ENCODE measurements at places on chromosomes 7 and 10.

DNA sequence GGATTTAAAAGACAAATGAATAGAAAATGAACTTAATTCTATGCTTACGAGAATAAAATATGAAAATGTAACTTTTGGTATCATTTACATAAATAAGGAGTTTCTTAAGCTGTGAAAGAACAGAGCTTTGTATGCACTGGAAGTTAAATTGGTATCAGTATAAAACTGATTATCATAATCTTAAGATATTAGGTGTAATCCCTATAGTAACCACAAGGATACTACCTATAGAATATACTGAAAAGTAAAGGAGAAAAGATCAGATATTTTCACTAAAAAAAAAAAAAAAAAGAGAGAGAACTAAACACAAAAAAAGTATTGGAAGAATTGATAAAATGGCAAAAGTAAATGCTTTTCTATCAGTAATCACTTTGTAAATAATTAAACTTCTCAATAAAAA, 100.1 kb downstream of the TWIST1 start:
- DNase-seq, result no peak

- no peak for DNase-seq
Observed at GRCh38 chr10:1188558-1189135, 132.5 kb downstream of the WDR37 start.

DNA sequence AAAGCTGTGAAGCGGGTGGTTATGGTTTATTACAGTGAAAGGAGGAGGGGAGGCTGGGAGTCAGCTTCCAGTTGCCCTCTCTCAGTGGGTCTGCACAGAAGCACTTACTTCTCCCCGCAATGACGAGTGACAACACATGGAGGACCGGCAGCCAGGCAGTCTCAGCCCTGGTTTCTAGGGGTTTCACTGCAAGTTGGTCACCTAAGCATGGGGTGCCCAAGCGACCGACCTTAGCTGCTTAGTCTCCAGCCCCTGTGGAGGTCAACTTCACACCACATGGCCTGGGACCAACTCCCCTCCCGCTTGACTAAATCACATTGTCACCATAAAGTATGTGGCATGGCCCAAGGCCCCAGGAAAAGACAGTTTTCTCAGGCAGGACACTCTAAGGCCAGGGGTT, 99.9 kb upstream of the ZNF32 start:
- no peak for DNase-seq

DNA sequence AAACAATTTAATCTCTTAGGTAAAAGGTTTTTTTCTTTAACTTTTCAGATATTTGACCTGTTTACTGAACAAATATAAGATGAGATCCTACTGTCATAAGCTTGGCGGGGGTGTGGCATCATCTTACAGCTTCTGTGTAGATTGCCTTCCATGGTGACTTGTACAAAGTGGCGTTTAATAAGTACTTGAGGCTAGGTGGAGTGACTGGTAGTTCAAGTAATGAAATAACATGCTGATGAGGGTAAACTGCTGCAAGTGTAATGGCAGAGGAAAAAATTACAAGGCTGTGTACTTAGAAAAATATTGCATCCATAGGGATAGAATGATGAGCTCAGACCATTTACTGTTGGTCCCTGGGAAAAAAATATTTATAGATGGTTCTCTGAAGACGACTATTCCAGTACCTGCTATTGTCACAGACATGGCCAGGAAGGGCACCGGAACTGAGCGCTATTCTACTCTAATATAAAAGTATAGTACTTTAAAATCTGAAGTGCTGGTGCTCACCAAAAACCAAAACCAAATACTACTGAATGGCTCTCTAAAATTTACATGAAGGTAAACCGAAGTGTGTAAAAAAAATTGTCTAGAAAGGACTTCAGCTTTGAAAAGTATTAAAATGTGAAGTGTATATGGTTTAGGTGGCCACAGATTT, 42.4 kb downstream of the DNAH11 start:
- no peak for DNase-seq

- DNase-seq, result no peak
Observed at GRCh38 chr7:8160779-8161345, 101.1 kb downstream of the ICA1 start.

GRCh38 chr7:22586786-22587140, 86.8 kb upstream of the STEAP1B start:
- DNase-seq, result no peak

GRCh38 chr10:65394502-65395297, 1531.1 kb upstream of the LRRTM3 start:
- no peak for DNase-seq

DNA sequence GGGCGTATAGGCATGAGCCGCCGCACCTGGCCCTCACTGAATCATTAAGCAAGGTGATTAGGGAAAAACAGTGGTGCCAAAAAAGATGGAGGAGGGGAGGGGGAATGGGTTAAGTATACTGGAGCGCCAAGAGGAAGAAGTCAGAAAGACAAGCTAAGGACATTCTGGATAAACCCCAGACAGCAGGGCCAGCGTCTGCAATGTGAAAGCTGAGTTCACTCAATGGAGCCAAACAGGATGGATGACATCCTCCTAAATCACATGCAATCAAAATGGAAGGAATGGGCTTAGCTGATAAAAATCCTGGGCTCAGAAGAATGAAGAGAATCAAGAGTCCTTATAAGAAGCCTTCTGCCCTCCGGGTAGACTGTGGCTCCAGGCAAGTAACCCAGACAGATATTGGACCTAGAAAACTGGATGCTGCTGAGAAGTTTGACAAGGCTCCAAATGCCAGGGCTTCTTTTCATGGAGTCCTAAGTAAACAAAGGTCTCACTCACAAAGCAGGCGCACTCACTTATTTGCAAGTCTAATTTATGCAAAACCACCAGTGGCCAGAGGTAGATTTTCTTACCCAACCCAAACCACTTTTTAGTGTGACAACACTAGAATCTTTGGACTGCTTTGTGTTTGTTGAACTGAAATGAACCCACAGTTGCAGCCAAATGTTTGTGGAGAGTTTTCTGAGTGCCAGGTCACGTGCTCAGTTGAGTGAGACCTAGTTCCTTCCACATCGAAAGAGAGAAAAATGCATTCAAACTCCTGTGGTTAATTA, 519.1 kb upstream of the AUTS2 start:
- no peak for DNase-seq

DNA sequence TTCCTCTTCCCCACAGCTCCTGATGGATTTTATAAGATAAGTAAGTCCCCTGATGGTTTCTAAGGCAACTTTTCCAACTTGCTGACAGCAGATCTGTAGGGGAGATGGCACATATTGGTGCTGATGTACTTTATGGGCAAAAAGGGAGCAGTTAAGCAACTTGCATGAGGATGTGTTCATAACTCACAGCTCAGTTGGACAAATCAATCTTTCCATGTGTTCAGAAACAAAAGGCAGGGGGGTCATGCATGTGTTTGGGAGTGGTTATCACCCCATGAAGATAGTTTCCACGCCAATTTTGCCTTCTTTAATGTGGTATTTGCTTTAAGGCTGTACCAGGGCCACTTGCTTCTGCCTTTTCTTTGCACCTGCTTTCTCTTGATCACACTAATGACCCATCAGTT, 6.1 kb downstream of the RBM20 start:
- no peak for DNase-seq

- DNase-seq, result no peak
Observed at GRCh38 chr7:69839782-69840181, 241.5 kb downstream of the AUTS2 start.

- no peak for DNase-seq
Observed at GRCh38 chr10:48453451-48454301, 147.2 kb downstream of the MAPK8 start.

DNA sequence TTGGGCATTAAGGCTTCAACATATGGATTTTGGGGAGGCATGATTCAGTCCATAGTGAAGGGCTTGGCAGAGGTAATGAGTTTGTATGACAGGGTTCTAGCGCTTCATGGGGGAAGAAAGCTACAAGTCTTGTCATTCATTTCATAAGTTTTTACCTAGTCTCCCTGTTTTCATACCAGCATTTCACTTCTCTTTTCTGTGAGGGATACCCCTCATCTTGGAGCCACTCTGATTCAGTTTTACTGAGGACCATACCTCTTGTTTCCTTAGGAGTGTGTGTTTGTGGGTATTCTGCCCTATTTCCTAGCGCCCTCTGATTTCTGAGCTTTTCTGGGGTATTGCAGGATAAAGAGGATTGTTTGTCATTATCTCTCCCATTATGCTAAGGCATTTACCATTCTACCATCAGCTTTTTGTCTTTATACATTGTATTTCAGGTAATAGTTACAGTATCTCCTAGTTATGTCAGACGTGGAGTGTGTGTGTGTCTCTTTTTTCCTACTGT, 6.8 kb downstream of the RSBN1L start:
- no peak for DNase-seq

- no peak for DNase-seq
Observed at GRCh38 chr7:134287916-134288659, 28.6 kb downstream of the SLC35B4 start.

GRCh38 chr10:43395571-43396060, 13.4 kb downstream of the HNRNPF start:
- no peak for DNase-seq

GRCh38 chr10:52378124-52378523, 64.0 kb downstream of the DKK1 start:
- no peak for DNase-seq

GRCh38 chr10:12499076-12499986, 150.0 kb downstream of the CAMK1D start:
- DNase-seq, result no peak

DNA sequence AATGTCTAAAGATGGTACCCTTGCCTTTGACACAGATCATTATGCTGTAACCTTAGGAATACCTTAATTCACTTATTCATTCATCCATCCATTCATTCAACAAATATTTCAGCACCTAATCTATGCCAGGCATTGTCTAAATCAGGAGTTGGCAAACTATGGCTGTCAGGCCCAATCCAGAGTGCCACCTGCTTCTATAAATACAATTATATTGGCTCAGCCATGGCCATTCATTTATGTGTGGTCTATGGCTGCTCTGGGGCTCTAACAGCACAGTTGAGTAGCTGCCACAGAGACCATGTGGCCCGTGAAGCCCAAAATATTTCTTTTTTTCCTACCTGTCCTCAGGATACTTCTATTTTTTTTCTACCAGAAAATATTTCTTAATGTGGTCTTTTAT, 6.0 kb upstream of the ITPRIP start:
- no peak for DNase-seq

DNA sequence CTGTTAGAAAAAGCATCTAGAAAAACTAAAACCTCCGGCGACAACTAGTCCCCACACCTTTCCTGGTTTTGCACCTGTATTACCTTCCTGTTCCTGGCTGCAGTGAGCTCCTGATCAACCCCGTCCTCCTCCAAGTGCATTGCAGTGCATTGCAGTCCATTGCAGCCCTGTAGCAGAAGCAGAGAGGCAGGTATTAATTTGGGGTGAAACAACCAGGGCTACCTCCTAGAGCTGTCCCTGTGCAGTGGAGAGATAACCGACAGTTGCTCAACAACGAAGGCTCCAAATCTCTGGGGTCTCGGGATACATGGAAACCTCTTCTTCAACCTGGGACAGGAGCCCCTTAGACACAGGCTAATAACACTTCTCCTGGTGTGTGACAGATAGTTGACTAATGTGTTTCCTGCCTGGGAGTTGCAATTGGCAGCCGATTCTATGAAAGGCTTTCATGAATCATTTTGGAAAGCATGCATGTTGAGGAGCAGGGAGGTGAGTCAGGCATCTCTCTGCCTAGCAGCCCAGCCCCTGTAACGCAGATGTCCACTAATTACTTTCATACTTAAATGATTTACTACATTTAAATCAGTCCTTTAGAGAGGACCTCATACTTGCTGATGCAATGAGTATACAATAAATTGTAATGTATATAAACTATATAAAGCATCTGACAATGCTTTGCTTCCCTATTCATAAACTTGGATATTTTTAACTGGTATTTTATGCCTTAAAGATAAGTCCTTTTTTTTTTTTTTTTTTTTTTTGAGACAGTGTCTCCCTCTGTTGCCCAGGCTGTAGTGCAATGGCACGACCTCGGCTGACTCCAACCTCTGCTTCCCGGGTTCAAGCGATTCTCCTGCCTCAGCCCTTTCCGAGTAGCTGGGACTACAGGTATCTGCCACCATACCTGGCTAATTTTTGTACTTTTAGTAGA, 59.0 kb downstream of the PRR15 start:
- peak; percentile 88 for DNase-seq

DNA sequence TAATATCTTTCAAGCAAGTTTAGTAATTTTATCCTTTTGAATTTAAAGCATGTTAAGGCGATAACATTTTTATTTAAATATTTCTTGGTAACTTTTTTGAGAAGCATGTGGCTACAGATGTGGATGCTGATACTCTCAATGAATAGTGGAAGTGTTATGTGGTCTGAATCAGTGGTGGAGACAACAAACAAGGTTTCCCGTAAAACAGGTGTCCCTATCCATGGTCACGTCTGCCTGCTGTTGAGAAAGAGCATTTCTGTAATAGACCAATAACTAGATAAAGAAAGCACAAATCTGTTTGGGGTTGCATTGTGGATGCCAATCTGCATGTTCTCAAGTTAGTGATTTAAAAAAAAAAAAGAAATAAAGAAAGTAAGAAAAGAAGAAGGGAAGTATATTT, 13.9 kb upstream of the MAPK8 start:
- DNase-seq, result no peak

GRCh38 chr7:155248366-155248756, 49.3 kb upstream of the INSIG1 start:
- no peak for DNase-seq

DNA sequence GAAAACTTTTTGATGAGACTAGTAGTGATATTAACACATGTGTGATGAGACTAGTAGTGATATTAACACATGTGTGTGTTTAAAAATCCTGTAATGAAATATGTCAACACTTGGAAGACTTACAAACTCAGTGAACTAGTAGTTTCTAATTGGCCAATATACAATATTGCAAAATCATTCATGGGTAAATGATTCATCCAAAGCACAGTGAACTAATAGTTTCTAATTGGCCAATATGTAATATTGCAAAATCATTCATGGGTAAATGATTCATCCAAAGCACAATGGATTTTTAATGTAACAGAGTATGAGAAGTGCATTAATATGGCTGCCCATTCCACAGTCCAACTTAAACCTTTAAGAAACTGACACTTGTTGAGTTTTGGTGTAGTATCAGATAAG, 77.8 kb downstream of the ATAD1 start:
- DNase-seq, result peak; percentile 41

DNA sequence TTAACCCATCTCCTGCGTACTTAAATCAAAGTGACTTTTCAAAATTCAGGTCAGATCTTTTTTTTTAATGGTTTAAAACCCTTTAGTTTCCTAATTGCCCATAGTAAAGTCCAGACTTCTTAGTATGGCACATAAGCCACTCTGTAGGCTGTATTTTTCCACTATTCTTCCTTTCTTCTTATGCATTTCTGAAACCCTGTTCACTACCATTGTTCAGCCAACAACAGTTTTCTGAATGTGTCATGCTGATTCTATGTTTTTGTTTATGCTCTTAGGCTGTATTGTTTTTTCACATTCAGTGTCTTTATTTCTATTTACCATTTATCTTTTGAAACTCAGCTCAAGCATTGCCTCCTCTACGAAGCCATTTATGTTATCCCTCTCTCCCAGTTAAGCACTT, 26.7 kb downstream of the CCSER2 start:
- DNase-seq, result no peak

- DNase-seq, result no peak
Observed at GRCh38 chr7:129828989-129829736, 123.6 kb downstream of the UBE2H start.

GRCh38 chr7:86768394-86768793, 124.7 kb downstream of the GRM3 start:
- no peak for DNase-seq
